NCI-H510A (cell line): ENCODE measurements at places on chromosomes 5 and 9.

DNA sequence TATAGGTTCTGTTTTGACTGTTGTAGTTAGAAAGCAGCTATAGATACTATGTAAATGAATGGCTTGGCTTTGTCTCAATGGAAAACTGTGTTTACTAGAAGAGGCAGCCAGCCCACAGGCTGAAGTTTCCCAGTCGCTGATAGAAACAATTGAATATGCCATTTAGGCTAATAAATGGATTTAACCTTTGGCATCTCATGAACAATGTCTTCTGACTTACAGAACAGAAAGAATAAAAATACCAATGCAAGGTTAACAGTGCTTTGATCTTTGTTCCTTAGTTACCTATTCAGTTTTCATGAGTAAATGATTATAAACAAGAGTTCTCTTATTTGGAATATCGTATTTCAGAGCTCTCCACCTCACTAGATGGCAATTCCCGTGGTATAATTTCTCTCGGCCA lies 120.6 kb downstream of the PAM start:
- DNase-seq = no peak

DNA sequence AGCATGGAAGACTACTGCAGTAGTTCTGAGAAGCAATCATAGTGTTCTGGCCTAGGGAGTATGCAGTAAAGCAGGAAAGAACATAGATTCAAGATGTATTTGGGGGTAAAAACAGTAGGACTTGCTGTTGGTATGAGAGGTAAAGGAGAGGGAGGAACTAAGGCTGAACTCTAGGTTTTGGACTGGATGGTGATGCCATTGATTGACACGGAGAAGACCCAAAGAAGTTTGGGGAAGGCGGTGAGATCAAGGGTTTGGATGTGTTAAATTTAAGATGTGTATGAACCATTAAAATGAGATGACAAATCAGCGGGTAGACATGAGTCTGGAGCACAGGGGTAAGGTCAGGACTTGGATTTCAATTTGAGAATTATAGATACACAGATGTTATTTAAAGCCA lies 2.0 kb upstream of the CDC37L1 start:
- DNase-seq = no peak

DNA sequence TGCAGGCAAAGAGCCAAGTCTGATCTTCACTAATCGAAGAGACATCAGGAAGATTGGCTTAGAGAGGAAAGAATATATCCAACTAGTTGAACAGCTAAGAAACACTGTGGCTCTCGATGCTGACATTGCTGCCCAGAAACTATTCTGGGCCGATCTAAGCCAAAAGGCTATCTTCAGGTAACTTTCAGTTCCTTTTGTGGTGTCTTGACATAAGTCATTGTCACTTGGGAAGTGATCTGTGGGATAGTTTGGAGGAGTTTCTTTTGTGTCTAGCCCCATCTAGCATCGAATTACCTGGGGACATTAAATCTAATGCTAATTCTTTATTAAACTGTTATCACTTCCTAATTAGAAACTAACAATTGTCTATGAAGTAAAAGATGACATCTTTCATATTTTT lies 24.0 kb downstream of the VLDLR start:
- DNase-seq = no peak

- no peak for DNase-seq
These were observed 202.6 kb downstream of the PIK3R1 start for GRCh38 chr5:68418201-68418600.

- DNase-seq = no peak
These were observed 68.9 kb upstream of the SARDH start for GRCh38 chr9:133807037-133807436.

DNA sequence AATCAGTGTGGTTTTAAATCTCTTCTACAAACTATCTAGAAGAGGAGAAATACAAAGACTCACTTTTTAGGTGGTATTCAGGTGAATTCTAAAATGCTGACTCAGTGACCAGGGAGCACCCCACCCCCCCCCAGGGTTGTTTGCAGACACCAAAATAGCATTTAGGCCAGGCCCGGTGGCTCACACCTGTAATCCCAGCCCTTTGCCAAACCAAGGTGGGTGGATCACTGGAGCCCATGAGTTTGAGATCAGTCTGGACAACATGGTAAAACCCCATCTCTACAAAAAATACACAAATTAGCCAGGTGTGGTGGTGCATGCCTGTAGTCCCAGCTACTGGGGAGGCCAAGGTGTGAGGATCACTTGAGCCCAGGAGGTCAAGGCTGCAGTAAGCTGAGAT lies 119.0 kb upstream of the LMX1B start:
- no peak for DNase-seq

DNA sequence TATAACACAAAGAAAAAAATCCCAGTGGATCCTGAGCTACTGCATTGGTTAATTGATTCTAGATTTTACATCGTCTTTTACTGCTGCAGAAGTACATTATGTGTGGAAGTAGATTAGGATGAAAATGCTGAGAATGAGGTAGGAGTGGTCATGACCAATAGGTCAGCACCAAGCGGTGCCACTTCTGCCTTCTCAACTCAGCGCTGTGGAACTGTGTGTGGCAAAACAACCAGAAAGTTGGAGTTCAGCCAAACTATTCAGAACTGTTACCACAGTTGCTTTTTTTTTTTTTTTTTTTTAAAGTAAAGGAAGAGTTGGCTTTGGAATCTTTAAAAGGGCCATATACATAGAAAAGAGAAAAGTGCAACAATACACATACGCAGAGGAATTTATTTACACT lies 24.2 kb downstream of the POU5F2 start:
- DNase-seq = peak; percentile 5

DNA sequence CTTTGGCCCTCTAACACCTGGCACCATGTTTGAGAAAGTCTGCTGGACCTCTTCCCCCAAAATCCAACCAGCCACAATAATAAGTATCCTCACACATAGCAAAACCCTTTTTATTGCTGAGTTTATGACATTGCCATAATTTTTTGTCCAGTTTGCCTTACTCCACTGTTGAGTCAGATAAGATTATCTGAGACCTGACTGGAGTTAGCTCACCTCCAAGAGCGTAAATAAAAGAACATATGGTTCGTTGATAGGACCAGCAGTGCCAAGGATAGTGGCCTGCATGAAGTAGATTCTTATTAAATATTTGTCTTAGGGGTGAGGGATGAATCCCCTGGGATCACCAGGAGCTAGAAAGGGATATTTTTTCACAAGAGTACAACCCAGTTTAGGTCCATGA lies 510.6 kb upstream of the MPDZ start:
- no peak for DNase-seq

- no peak for DNase-seq
These were observed 404.4 kb downstream of the ICE1 start for GRCh38 chr5:5826911-5827310.

DNA sequence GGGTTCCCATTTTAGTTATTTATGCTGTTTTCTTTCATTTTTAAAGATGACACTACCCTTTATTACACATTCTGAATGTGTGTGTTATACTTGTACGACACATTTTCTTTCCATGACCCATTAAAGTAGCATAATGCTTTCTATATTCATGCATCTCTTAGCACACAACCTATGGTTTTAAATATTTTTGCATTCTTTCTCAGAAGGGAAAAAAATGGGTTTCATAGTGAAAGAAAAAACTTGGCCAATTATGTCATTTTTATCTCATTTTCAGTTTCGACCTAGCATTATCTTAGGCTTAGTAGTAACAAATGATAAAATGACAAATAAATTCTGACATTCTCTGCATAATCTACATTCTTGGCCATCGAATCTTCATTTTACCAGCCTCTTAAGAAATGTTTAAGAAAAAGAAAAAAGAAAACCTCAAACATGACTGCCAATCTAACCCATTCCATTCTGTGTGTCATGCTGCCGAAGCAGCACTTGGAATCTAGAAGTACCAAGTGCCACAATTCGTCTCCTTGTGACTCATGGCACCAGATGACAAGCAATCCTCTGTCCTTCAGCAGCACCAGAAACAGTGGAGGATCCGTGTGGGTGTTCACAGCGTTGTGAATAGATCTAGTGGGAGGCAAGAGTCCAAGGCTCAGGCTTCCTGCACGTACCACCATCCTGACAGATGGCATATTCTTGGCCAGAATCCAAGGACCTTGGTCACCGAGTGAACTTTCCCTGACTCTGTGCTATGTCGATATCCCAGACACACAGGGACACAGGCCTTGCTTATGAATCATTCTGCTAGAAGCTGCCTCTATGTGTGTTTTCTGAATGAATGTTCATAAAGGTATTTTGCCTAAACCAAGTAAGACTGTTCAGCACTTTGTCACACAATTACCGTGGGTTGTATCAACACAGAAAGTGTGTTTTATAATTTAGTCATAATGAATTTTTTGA lies 502.7 kb downstream of the NR2F1-AS1 start:
- DNase-seq = no peak

DNA sequence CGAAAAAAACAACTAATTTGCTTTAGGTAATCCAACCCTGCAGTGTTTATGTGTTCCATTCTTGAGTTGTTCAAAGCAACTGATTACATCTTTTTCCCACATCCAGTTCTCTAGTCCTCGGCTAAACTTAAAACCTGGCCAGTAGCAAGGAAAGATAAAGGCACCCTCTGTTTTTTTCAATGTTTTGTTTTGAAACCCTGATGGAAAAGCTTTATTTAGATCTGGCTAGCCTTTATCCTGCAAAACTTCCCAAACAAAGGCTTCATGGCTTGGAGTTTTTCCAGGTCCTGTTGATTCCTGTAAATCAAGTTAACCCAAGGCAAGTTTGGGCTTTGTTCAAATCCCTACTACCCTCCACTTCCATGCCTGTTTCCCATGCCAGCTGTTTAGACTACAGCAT lies 105.1 kb downstream of the CEMIP2 start:
- no peak for DNase-seq

DNA sequence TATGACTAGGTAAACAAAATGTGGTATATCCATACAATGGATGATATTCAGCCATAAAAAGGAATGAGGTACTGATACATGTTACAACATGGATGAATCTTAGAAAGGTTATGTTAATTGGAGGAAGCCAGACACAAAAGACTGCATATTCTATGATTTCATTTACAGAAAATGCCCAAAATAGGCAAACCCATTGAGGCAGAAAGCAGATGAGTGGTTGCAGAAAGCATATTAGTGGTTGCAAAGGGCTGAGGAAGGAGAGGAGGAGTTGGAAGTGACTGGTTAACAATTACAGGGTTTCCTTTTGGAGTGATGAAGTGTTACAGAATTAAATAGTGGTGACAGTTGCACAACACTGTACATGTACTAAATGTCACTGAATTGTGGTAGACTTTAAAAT lies 17.7 kb downstream of the PLGRKT start:
- DNase-seq = no peak

GRCh38 chr9:129164246-129164930 lies 13.7 kb downstream of the IER5L start:
- no peak for DNase-seq

- DNase-seq = no peak
These were observed 492 bp upstream of the NEK6 start for GRCh38 chr9:124257070-124257843.

- DNase-seq = no peak
These were observed 16.8 kb upstream of the RNF38 start for GRCh38 chr9:36416890-36417289.

- DNase-seq = no peak
These were observed 406.3 kb downstream of the DMRT2 start for GRCh38 chr9:1456301-1457024.

DNA sequence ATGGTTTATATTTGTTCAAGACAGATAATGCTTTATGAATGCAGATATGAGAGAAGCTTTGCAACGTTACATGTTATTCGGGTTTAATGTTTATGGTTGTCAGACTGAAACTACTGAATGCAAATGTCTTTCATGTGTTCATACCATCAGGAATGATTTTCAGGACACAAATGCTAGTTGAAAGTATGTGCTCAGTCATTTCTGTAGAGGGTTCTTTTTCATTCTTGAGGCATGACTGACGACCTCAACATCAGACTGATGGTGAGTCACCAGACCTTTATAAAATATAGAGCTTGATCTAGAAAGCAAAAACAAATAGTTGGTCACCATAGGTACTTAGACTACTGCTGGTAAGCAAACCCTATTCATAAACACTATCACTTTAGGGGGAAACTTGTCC lies 287.3 kb upstream of the NUDT12 start:
- DNase-seq = no peak

GRCh38 chr5:180799194-180799593 lies 3.4 kb downstream of the MGAT1 start:
- DNase-seq = no peak

DNA sequence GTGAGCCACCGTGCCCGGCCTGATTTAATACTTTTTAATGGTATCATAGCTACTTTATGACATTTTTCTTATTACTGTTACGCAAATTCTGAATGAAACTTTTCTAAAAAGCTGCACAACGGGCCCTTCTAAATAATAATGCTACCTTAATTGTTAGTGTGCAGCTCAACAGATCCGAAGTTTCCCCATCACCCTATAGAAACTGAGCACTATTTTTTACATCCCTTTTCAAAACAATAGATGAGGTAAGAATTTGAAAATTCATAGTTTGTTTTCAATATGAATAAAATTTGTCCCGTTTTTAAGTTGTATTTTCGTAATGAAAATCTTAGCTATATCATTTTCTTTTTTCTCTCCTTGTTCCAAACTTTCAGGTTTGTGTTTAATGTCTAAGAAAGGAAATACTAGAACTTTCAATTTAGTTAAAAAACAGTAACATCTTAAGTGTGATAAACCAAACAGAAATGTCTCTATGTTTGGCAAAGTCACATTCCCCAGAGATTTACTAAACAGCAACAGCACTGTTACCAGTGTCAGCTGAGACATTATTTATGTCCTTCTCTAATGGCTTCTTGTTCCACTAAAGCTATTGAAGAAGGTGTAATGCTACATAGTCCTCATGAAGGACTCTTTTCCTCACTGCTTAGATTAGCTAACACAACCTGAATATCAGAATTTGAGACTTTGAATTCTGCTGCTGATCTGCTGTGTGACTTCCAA lies 22.9 kb downstream of the KIF2A start:
- no peak for DNase-seq

DNA sequence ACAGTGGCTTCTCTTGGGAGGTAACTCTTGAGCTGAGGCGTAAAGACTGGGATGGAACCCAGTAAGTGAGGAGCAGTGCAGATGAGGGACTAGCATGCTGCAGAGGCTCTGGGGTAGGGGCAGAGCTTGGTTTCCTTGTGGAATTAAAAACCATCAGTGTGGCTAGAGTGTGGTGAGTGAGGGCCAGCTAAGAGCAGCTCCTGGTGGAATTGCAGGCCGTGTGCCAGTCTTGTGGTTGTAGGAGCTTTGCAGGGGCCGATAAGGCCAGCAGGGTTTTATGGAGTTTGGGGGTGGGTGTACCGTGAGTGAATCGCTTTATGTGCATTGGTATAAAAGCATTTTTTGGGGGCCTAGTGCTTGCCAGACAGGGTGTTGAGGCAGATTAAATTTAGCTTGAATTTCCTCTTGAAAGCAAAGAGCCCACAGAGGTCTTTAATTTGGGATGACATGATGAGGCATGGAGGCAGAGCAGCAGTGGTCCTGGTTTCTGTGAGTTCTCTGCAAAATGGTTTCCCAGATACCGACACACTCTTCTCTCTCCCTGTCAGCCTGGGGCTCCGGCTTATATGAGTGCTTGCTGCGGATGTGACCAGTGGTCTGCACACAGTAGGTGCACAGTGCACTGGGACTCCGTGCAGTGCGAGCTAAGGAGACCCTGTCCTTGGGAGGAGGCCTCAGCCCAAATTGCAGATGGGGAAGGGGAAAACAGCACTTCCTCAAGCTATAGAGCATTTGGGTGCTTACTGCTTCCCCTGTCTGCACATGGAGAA lies 176.4 kb upstream of the PITX1 start:
- no peak for DNase-seq
